ENCODE measurements at places on chromosomes 4 and X. TPM values are rescaled to one million over a fixed set of nuclear protein-coding genes. Genes with fewer than 3 reads are reported as not detected.

The TLR7 gene
- not detected for polyA plus RNA-seq

The MAP7D3 gene
- 5.7 TPM for polyA plus RNA-seq

The PLS3 gene
- 218 TPM for polyA plus RNA-seq

The SH3TC1 gene
- 0.57 TPM for polyA plus RNA-seq

The ETDC gene
- polyA plus RNA-seq: not detected
